GM04503 (cell line): ENCODE measurements at places on chromosomes 1 and 21.

DNA sequence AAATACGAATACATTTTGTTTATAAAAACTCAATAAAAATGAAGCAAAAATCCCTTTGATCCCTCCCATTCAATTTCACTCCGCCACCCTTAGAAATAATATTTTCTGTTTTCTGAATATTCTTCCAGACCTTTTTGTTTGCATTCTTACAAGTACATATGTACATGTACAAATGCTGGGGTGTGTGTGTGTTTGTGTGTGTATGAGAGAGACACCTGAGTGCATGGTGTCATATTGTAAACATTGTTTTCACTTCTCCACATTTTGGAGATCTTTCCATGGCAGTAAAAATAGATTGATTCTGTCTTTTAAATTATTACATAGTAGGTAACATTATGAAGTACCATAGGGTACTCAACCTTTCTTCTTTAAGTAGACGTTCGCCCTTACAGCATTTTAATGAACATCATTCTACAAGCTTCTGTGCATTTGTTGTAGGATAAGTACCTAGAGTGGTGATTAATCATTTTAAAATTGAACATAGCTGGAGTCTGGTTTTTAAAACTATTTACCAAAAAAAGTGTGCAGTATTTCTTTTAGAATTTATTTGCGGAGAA is 1.3 kb upstream of the MPC2 start:
- no peak for DNase-seq

- no peak for DNase-seq
Observed at GRCh38 chr1:234893725-234894630, 234.7 kb downstream of the TOMM20 start.

DNA sequence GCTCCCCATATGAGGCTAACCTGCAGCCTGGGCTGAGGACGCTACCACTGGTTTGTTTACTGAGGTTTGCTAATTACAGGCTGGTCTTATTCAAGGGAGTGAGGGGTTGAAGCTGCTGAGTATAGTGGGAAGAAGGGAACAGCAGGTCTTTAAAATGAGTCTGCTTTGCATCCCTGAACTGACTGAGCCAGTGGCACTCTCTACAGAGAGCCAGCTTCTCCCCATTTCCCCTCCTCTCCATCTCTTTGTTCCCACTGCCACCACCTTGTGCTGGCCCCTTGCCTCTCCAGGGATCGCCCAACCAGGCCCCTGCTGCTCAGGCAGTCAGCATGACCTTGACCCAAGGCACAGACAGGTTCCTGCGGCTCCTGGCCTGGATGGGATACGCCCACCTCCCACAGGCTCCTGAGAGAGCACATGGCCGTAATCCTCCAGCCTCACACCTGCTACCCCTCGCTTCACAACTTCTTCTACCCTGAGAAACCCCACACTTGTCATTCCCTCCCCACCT is 45.0 kb downstream of the IER5 start:
- no peak for DNase-seq

DNA sequence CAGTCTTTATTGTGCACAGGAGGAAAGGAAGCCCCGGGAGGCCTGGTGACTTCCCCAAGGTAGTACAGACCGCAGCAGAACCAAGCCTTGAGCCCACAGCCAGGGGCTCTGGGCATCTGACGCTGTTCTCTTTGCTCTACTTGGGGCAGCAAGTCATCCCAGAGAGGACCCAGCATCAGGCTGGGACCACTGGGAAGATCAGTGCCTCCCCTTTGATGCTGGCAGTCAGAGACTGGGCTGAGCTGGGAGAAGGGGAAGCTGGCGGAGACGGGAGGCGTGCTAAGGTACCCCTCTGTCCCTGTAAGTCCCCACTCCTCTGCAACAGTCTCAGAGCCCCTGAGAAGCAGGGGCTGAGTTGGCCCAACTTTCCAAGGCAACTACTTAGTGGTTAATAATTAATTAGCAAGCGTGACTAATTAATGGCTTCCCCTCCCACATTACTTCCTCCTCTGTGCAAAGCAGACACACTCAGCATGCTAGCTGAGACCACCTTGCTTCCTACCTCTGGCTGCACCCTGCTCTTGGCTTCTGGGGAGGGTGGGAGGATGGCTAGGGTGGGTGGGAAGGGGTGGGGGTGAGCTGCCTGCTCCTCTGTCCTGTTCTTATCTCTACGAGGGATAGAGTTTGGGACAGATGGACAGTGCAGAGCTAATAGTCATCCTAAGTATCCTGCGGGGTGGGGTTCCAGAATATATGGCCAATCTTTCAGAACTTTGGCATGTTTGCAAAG is 1.3 kb downstream of the INAVA start:
- no peak for DNase-seq

- no peak for DNase-seq
Observed at GRCh38 chr1:112594208-112594876, 24.6 kb downstream of the ST7L start.

- no peak for DNase-seq
Observed at GRCh38 chr21:20652846-20653245, 345.4 kb upstream of the NCAM2 start.

GRCh38 chr1:155934936-155935590 is 850 bp upstream of the KHDC4 start:
- no peak for DNase-seq

GRCh38 chr1:9439074-9439761 is 100.0 kb upstream of the SLC25A33 start:
- DNase-seq, result no peak

DNA sequence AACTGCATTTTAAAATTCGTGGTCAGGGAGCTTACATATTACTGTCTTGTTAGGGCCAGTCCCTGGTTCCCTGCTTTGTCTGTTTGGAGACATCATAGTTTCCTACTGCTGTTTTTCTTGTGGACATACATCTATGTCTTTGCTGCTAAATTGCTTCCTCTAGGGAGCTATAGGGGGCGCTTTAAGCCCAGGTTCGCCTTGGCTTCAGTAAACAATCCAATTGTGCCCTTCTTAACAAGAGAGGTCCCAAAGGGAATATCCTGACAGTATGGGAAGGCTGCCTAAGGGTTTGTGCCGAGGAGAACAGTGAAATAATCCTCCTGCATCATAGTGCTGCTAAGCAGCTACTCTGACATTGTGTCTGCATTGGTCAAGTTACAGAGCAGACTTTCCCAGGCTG is 112.5 kb downstream of the USH2A start:
- no peak for DNase-seq

DNA sequence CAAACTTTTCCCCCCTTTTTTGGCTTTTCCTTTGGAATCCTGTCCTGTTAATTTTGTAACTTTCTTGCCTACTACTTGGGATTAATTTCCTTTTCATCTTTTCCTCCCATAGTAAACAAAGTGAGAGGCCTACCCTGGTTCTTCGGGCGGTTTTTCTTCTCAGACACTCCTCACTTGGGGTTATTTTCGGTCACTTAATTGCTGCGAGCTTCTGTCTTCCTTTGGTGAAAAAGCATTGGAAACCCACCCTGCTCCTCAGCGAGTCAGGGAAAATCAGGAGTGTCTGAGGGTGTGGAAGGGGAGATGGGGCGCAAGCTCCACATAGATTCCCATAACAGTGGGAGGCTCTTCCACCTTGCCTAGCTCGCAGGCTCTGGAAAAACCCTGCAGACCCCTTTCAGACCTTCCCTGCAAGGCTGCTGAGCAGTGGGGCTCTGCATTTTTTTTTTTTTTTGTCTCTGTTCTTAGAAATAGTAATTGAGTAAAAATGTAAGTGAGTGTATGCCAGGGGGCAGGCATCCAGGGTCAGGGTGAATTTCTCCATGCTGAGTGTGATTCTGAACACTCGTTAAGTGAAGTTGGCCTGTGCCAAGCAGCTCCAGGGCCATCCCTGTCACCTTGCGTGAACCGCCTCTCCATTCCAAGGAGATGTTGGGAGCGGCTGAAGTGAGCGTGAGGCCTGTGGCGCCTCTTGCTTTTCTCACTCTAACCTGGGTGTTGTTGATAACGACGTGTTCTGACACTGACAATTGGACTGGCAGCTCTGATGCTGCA is 20.3 kb downstream of the TGFB2 start:
- DNase-seq, result no peak

DNA sequence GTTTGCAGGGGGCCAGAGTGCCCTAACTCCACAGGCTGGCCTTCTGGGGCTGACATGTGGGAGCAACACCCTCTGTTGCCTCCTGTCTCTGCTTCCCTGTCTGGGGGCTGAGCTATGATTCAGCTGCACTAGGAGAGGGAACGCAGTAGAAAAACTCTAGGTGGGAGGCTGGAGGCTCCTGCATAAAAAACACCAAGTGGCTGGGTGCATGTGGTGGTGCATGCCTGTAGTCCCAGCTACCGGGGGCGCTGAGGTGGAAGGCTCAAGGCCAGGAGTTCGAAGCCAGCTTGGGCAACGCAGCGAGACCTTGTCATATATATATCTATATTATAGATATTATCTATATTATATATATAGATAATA is 5.6 kb downstream of the KIF17 start:
- no peak for DNase-seq

GRCh38 chr1:232767305-232768074 is 37.7 kb upstream of the MAP10 start:
- DNase-seq, result peak; percentile 77

- no peak for DNase-seq
Observed at GRCh38 chr1:181104042-181104789, 15.7 kb downstream of the IER5 start.

DNA sequence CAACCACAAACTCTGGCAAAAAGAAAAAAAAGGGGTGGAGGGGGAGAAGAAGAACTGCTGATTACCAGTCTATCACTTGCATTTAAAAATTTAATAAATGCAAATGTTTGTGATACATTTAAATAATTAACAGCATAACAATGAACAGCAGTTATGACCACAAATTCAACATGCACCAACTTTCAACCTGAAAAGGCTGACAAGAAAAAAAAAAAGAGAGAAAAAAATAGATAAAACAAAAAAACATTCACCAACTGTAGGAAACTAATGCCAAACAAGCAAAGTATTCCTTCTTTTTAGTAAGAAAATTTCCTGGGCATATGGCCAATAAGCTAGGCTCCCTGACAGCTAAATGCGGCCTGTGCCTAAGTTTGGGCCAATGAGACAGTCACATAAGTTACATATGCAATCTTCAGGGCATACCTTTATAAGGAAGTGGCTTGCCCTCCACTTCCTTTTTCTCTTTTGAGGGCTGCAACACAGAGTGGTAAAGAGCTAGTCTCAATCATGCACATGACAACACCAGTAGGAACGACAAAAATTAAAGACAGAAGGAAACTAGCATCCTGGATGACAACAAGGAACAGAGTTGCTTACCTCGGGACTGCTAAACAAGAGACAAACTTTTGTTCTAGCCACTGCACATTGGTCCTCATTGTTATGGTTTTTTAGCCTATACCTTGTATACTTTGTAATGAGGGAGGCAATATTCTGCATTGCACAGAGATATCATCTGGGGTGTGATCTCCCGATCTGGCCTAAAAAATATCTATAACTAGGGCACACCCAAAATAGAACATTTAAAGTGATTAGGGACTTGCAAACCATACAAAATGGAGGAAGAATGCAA is 24.2 kb upstream of the PHTF1 start:
- peak; percentile 16 for DNase-seq

DNA sequence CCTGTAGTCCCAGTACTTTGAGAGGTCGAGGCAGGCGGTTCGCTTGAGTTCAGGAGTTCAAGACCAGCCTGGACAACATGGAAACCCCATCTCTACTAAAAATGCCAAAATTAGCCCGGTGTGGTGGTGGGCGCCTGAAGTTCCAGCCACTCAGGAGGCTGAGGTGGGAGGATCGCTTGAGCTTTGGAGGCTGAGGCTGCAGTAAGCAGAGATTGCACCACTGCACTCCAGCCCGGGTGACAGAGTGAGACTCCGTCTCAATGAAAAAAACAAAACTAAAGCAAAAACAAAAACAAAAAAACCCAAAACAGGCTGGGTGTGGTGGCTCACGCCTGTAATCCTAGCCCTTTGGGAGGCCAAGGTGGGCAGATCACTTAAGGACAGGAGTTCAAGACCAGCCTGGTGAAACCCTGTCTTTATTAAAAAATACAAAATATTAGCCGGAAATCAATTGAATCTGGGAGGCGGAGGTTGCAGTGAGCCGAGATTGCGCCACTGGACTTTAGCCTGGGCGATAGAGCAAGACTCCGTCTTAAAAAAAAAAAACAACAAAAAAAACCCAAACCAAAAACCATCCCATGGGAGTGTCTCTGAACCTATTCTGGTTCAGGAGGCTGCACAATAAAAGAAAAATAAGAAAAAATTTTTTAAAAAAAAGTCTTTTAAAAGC is 1.7 kb upstream of the CGN start:
- no peak for DNase-seq

DNA sequence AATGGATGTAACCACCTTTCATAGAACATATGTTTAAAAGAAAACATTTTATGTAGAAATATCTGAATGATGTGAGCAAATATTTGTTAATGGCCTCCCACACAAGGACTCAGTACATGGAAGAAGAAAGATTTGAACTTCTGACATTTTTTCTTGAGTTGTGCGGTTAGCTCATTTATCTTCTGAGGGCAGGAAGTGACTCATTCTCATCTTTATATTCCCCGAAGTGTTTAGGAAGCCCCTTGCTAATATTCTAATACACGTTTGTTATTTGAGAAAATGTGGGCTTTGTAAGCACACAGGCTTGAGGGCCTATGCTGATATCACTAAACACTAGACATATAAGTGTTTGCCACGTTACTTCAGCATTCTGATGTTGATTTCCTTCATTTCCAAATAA is 392.5 kb upstream of the PTBP2 start:
- DNase-seq, result no peak

DNA sequence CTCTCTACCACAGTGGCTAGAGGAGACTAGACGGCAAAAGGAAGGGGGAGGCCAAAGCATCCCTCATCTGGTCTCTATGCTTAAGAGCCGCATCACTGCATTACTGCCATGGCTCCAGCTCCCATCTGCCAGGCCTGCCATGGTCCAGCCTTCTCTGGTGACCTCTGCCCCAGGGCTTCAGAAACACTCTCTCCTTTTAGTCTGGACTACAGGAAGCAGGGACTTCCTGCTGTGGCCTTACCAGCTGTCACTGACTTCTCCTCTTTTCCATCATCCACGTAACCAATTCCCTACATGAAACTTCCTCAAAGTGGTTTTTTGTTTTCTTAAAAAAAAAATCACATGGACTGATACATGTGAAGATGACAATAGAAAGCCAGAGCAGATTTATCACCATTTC is 323.1 kb upstream of the NFIA start:
- no peak for DNase-seq

- no peak for DNase-seq
Observed at GRCh38 chr21:26100573-26100972, 70.0 kb downstream of the APP start.
